ENCODE measurements at places on chromosomes 7 and 10.

DNA sequence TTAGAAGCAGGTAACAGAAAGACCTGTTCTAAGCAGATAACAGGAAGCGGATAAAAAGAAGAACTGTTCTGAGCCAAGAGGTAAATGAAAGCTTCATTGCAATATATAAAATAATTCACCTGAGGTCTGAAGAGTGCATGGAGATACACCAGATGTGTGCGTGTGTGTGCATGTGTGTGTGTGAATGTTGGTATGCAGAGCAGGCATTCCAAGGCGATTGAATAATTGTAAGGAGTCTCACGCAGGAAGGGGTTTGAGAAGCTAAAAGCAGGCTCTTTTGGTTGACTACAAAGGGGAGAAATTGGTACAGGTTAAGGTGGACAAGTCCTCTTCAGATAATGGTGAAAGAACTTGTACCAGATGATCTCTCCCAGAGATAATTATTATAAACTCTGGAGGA, 450.6 kb downstream of the DNAJB9 start:
- DNase-seq, result no peak

- DNase-seq, result no peak
These were observed 32.4 kb downstream of the NSUN6 start for GRCh38 chr10:18619016-18619415.

GRCh38 chr7:33965183-33965744, 59.9 kb downstream of the BMPER start:
- no peak for DNase-seq

DNA sequence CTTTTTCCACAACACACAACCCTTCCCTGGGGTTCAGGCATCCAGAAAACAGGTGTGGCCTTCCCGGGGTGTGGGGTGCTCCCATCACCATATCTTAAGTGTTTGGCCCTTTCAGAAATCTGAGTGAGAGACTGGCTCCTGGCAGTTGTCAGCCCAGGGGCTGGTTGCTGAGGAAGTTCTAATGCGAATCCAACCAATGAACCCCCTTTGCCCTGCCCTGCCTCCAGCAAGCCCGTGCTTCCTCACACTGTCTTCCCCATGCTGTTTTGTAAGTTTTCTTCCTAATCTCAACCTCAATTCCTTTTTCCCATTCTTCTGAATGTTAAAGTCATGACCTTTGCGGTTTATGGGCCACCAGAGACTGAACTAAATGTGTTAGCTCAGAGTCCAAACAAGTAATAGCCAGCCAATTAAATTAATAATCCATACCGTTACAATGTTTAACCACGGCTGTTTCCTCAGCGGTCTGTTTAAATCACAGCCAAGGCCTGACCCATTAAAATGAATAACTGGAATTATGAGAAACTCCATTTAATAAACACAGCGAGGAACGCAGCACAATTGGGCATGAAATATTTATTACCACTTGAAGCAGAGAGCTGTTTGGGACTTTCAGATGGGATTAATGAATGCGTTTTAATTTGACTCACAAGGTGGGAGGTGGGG, 90.9 kb upstream of the TCF7L2 start:
- no peak for DNase-seq

DNA sequence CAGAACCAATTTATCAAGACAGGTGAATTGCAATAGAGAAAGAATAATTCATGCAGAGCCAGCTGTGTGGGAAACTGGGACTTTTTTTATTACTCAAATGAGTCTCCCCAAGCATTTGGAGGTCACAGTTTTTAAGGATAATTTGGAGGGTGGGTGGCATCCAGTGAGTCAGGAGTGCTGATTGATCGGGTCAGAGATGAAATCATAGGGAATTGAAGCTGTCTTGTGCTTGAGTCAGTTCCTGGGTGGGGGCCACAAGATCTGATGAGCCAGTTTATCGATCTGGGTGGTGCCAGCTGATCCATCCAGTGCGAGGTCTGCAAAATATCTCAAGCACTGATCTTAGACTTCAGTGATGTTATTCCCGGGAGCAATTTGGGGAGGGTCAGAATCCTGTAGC, 9.9 kb upstream of the MYO1G start:
- DNase-seq, result no peak

- peak; percentile 77 for DNase-seq
These were observed 77.8 kb downstream of the BAMBI start for GRCh38 chr10:28754930-28755718.

- DNase-seq, result peak; percentile 28
These were observed 621.4 kb downstream of the POM121L12 start for GRCh38 chr7:53656881-53657280.

DNA sequence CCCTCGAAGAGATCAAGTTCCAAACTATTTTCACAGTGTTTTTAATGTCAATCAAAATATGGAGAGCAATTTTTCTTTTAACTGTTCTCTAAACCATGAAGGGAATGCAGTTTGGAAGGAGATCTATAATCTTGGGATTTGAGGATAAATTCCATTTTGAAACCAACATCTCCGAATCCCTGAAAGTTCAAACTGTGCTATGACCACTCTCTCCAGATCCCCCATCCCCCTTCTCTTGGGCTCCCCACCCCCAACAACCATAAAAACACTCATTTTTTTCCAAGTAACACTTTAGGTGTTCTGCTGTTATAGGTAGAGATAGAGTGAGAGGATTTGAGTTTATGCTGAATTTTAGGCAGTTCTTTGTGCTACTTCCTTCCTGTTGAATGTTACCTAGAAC, 1.7 kb downstream of the CALD1 start:
- no peak for DNase-seq

DNA sequence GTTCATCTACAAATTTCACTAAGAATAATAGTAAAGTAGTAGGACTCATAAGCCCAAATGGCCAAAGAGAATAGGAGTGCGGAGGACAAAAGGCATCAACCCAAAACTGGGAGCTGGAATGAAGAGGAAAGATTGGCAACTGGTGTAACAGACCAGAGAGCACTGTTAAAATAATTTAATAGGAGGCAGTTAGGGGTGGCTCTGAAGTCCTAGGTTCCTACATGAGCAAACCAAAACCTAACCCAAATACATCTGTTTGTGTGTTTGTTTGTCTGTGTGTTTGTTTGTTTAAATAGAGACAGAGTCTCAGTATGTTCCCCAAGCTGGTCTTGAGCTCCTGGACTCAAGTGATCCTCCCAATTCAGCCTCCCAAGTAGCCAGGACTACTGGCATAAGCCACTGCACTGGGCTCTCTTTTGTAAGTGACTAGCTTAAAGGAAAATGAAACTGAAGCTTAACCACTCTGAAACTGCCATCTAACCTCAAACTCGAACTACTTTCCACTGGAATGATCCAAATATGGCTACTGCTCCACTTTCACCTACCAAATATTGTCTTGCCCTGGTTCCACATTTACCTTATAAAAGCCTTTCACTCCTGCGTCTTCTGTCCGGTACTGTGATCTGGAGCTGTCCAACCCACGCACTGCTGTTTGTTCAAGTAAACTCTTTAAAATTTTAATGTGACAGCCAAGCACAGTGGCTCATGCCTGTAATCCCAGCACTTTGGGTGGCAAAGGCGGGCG, 94.9 kb downstream of the AKR1D1 start:
- DNase-seq, result no peak

GRCh38 chr10:113061054-113061430, 111.0 kb downstream of the TCF7L2 start:
- DNase-seq, result no peak

All from kidney glomerular epithelial cell (primary cell).